ENCODE measurements at places on chromosomes 4 and X.

DNA sequence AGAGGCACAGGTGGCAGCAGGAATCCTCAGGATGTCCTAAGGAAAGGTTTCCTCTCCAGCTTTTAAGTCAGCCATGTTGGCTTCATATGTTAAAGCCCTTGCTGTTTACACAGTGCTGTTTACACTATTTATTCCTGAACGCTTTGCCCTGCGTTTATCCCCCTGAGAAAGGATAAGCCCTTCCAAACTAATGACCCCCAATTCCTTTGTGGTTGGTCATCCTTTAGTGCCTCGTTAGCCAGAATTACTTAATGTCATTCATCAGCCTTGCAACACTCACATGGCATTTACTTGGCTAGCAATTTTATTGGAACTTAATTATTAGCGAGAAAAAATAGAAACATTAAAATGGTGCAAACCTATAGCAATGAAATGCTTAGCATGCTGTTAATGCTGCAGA lies 23.8 kb downstream of the VCX2 start:
- no peak for DNase-seq

DNA sequence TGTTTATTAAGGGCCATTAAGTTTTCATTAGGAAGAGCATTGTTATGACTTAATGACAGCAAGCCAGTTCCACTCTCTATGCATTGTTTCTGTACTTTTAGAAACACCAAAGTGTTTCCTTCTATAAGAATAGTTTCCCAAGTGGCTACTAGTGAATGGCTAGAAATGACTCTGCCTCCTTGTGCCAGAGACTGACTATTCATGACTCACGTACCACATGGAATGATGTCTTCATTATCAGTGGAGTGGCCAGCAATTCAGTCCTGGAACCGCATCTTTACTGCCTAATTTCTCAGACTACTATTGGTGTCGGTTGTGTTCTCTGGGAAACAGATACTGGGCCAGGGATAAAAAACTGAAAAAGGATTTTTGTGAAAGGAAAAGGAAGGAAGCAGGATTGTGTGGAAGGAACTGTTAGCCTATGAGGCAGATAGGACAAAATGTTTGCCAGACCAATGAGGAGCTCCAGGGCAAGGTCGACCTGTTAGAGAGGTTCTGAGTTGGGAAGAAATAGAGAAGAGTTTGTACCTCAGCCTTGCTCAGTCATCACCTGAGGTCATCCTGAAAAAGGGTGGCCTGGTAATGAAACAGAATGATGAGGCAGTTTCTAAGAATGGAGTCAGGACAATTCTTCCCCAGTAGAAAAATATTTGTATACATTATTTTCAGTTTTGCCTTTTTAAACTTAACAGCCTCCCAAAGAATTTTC lies 218.6 kb downstream of the SPCS3 start:
- DNase-seq: no peak

GRCh38 chr4:105990933-105991332 lies 95.7 kb downstream of the NPNT start:
- DNase-seq: no peak

- no peak for DNase-seq
Observed at GRCh38 chrX:39619182-39620009, 478.4 kb downstream of the BCOR start.

GRCh38 chr4:54781756-54782155 lies 124.0 kb downstream of the KIT start:
- DNase-seq: no peak

- DNase-seq: no peak
Observed at GRCh38 chr4:16713271-16713670, 185.2 kb downstream of the LDB2 start.

GRCh38 chr4:189143263-189143952 lies 797.3 kb upstream of the FRG1 start:
- no peak for DNase-seq

- no peak for DNase-seq
Observed at GRCh38 chrX:38278682-38279081, 48.6 kb downstream of the RPGR start.

- no peak for DNase-seq
Observed at GRCh38 chrX:110836982-110837381, 41.4 kb upstream of the CHRDL1 start.

DNA sequence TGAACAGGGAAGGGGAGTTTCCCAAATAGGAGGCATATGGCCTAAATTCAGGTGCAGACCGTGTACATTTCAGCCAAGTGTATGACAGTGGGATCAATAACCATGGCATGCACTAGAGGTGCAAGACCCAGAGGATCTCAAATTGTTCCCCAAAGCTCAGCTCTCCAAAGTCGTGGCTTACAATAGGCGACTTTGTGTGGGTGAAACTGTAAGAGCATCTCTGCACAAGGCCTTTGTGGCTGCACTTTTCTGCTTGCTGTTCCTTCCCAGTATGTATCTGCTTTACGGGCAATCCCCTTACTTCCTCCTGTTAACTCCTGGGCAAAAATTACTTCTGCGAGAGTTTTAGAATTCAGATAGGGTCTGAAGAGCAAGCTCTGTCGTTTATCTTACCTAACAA lies 518.3 kb upstream of the ZFP42 start:
- DNase-seq: no peak
